ENCODE measurements at places on chromosomes 11 and 22. TPM values are rescaled to one million over a fixed set of nuclear protein-coding genes. Genes with fewer than 3 reads are reported as not detected.

DNA sequence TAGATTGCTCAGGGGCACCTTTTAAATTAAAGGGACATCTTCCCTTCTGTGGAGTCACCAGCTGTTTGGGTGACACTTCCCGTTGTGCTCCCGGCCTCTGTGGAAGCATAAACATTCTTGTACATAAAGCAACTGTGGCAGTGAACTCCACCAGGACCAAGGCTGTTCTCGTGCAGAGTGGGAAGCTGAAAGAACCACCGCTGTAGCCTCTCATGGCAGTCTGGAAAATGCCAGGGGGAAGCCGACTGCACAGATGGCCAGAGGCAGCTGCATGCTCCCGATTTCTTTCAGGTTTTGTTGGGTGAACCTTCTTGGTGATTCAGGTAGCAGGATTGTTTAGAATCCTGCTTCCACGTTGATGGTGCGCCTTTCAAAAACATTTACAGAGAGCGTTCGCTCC is 10.3 kb downstream of the UBASH3B start:
- no peak for DNase-seq

DNA sequence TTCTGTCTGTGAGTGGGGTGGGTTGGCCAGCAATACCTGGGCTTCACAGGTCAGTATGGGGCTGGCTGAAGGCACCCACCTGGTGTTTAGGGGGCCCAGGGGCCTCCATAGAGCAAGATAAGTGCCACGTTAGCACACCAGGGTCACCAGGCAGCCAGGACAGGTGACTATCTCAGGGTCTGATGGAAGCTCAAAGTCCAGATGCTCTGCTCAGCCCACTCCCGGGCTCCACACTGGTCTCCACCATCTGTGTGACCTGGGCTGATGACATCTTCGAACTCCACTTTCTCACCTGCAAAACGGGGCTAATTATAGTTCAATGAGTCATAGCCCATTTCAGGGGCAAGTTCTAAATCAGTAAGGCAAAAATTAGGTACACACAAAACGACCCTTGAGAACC is 39.4 kb upstream of the PRDM11 start:
- DNase-seq, result no peak

Gene VPREB1
- total RNA-seq, result not detected

Gene EHF
- 17.1 TPM for total RNA-seq

Gene F2
- 0.17 TPM for total RNA-seq

Measured in epithelial cell of proximal tubule (primary cell).